AG08395 (cell line): ENCODE measurements at places on chromosomes 2 and 18.

- no peak for DNase-seq
Observed at GRCh38 chr2:2664989-2665833, 334.1 kb upstream of the MYT1L start.

GRCh38 chr18:3513481-3513880, 63.5 kb downstream of the TGIF1 start:
- DNase-seq = no peak

GRCh38 chr2:40363631-40364030, 88.3 kb downstream of the SLC8A1 start:
- no peak for DNase-seq

- DNase-seq = no peak
Observed at GRCh38 chr2:235860111-235860510, 308.1 kb downstream of the GBX2 start.

- DNase-seq = no peak
Observed at GRCh38 chr2:192283450-192283849, 88.7 kb upstream of the TMEFF2 start.

- DNase-seq = no peak
Observed at GRCh38 chr2:7825591-7826312, 856.1 kb upstream of the ID2 start.

DNA sequence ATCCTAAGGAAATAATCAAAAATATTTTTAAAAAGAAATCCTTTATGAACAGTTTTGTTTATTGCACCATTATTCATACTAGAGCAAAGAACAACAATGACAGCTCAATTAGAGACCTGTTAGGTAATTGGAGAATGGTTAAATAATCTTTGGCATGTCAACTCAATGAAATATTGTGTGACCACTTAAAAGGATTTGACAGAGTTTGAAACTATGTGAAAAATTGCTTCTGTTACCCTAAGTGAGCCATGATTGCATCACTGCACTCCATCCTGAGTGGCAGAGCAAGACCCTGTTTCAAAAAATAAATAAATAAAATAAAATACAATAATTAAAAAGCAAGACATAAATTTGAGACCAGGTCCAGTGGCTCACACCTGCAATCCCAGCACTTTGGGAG, 66.1 kb upstream of the ATP8B1 start:
- no peak for DNase-seq

GRCh38 chr2:232242316-232242715, 136.2 kb upstream of the ALPP start:
- DNase-seq = no peak

DNA sequence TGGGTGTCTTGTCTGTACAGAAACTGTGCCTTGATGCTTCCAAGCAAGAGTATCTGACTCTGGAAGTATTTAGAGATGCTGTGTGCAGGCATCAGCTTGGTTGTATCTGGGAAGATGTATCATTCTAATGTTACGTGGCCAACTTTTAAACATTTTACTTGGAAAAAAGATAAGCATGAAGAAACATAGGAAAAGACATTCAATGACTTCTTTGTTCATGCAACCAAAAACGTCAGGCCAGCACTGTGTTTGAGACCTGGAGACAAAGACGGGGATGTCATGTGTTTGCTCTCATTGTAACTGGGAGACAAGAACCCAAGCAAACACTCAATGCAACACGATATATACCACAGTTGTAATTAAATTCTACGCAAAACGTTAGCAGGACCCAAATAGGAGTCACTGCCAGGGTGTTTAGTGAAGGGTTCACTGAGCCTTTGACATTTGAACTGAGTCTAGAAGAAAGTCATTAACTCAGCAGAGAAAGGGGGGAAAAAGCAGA, 8.9 kb upstream of the SESTD1 start:
- no peak for DNase-seq

- no peak for DNase-seq
Observed at GRCh38 chr2:159160412-159160811, 126.1 kb downstream of the WDSUB1 start.

DNA sequence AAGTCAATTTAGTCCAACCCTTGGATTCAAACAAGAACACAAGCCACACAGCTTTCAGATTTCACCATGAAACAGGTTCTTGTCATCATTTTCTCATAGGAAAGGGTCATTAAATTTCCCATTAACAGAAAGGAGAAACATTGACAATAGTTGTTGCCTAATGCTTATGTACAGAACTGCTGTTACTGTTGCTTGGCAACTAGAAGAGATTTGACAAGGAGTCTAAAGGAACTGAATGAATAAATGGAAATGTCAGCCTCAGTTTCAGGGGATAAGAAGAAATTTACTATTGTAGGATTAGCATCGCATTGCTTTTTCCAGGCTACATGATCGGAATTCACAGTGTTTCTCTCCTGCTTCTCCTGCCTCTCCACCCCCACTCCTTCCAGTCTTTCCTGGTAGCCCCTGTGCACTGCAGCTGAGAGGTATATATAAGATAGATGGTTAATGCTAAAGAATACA, 90.3 kb downstream of the SPATS2L start:
- peak; percentile 29 for DNase-seq

GRCh38 chr18:48004577-48004976, 74.1 kb upstream of the SMAD2 start:
- no peak for DNase-seq

DNA sequence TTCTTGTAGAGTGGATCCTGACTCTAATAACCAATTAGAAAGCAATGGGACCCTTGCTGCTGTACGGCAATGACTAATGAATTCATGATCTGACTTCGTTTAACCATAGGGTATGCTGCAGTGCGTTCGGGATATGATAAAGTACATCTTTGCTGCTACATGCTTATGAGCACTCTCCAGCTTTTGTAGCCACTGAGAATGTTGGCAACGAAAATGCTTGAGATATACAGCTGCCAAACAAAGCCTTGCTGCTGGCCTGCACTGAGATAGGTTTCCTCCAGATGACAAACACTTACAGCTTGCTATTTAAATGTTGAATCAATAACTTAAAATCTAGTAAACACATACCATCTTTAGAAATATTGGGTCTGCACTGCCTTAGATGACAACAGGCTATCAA, 372.4 kb upstream of the SLC8A1 start:
- no peak for DNase-seq

- no peak for DNase-seq
Observed at GRCh38 chr2:7018282-7018701, 101.1 kb downstream of the RNF144A start.

DNA sequence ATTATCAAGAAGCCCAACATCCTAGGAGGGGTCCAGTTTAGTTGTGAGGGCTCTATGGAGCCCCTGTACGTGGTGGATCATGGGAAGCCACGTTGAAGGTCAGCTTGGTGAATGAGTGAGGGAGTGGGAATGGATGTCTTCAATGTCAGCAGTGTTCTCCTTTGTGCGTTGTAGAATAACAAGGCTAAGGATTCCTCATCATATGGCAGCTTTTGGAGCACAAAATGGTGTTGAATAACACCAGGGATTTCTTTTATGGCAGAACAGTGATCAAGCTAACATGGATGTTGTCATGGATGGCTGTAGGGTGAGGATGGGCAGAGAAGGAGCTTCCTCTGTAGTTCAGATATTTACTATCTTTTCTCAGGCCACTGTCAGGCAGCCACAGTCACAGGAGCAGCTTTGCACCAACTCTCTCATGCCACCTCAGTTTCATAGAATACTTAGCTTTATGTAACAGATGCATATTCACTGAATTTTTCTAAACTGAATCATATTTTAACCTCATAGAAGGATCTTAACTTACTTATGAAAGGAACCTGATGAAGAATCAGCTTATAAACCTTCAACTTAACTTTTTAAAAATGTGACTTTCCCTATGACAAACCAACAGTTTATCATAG, 284.5 kb upstream of the EPAS1 start:
- DNase-seq = no peak

DNA sequence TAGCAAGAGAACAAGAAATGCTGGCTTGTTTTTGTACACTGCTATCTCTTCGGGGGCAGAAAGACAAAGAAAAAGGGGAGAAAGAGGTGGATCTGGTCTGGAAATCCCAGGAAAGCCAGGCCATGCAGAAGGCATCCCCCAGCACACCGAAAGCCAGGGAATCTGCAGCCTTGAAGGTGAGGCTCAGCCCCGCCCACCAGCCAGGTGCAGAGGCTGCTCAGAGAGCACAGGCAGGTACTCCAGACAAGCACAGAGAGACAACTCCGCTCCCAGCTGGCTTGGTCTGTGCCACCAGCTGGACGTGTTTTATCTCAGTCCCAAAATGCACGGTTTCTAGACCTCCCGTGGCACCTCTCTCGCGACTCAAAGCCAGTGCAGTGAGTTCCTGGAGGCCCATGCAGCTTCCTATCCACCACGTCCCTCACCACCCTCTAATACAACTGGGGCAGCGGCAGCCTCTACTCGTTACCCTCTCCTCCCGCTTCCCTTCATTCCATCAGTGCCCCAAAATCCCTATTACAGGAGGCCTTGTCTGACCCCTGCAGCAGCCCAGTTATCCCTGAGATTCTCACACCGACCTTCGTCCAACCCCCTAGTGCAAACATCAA, 62.8 kb downstream of the HDAC4 start:
- no peak for DNase-seq

DNA sequence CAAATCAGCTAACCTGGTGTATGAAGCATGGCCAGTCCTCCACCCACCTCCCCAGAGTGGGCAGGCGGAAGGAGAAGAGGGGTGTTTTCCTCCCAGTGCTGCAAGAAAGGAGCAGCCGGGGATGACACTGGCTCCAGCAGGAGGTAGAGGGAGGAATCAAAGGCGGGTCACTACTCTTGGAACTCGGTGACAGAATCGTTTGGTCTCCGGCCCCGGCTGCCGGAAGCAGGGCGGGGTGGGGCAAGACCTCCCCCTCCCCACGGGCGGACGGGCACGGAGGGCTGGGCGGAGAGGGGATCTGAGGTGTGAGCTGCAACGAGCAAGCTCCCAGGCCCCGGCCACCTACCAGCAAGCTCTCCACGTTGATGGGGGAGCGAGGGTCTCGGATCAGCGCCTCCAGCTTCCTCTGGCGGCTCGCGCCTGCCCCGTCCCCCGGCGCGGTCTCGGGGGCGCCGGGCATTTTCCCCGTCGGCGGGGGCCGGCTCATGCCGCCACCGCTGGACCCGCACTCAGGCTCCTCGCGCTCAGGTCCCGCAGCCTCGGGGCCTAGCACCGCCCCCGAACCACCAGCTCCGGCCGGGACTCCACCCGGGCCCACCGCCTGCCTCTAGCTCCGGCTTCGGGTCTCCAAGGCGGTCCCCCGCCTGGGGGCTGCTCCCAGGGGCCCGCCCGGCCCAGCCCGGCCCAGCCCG, 640 bp downstream of the ROCK2 start:
- DNase-seq = peak; percentile 32

DNA sequence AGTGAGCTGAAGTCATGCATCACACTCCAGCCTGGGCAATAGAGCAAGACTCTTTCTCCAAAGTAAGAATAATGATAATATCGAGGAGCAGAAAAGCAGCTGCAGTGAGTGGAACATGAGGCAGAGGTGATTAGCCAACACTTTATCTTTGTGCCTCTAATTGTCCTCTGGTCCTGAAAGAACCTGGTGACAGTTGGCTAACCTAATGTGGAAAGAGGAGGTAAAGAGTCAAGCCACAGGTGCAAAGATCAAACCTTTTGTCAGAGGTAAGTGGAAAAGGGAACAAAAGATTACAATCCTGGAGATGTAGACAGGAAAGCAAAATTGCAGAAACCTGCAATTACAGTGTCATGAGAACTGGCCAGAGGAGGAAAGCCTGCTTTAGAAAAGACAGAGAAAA, 53.5 kb upstream of the LCLAT1 start:
- DNase-seq = no peak

DNA sequence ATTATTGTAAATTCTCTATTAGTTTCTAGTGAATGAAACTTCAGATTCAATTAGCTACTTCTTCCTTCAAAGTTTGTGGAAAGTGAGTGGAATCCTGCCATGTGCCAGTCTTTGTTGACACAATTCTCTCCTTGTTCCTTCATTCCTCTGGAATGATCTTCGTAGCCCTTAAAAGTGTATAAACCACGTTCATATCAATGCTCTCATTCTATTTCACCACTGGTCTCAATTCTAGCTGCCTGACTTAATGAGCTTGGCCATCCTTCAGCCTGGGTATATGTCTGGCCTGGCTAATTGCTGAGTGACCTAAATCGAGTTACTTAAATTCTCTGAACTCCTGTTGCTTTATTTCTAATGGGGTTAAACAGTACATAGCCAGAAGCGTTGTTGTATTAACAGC, 43.5 kb downstream of the INSIG2 start:
- DNase-seq = no peak

- DNase-seq = no peak
Observed at GRCh38 chr2:20706786-20707185, 39.8 kb downstream of the GDF7 start.

GRCh38 chr2:110984694-110985490, 135.8 kb upstream of the BCL2L11 start:
- DNase-seq = no peak

DNA sequence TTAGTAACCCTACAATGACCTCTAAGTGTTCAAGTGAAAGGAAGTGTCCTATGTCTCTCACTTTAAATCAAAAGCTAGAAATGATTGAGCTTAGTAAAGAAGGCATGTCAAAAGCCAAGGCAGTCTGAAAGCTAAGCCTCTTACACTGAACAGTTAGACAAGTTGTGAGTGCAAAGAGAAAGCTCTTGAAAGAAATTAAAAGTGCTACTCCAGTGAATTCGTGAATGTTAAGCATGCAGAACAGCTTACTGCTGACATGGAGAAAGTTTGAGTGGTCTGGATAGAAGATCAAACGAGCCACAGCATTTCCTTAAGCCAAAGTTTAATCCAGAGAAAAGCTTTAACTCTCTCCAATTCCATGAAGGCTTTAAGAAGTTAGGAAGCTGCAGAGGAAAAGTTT, 373.7 kb downstream of the NR4A2 start:
- no peak for DNase-seq

DNA sequence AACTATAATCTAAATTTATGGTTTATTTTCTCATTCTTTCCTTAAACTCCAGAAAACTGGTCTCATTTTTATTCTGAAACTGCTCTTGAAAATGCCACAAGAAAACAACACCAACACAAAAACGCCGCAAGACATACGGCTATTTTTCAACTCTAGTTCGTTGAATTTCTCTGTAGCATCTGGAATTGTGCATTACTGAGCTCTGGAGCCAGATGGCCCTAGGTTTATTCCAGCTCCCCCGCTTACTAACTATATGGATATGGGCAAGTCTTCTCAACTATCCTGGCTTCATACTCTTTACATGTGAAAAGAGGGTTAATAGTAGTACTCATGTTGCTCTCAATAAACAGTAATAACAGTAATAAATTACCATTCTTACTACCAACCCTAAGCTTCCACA, 19.9 kb downstream of the FAM98A start:
- DNase-seq = no peak

DNA sequence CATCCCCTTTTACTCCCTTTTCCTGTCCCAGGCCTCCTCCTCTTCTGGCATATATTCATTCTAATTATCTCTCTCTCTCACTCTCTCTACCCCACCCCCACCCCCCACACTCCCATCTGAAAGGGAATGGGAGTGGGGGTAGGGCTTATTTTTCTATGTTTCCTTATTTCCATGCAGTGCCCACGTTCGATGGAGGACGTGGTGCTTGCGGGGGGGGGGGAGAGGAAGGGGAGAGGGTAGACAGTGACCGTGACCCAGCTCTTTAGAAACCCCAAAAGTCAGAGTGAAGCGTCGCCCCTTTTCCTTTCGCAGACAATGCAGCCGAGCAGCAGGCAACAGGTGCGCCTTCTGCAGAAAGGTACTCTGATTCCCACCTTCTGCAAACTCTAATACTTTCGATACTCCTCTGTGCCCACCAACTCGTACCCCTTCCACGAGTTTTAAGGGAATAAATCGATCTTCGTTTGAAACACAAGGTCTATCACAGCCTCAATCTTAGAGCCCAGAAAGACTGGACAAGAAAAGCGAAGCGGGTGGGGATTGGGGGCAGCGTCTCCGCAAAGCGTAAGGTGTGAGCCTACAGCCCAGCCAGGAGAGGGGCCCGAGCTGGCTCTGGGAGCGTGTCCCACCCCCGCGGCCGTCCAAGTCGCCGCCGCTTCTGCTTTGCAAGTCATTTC, 891 bp upstream of the NR4A2 start:
- DNase-seq = no peak
